Substantia nigra (tissue), 51 donors: ENCODE measurements at places on chromosomes 4 and X.

DNA sequence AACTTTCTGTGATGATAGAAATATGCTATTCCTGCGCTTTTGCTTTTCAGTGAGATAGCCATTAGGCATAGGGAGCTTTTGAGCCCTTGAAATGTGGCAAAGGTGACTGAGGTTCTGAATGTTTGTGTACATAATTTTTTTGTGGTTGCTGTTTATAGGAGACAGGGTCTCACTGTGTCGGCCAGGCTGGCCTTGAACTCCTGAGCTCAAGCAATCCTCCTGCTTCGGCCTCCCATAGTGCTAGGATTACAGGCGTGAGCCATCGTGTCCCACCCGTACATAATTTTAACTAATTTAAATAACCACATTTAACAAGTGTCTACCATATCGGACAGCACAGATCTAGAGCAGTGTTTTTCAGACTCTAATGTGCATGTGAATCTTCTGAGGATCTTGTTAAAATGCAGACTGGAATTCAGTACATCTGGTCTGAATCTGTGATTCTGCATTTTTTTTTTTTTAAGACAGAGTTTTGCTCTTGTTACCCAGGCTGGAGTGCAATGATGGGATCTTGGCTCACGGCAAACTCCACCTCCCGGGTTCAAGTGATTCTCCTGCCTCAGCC is 45.3 kb downstream of the CASP6 start:
- DNase-seq = no peak

GRCh38 chr4:88698519-88698918 is 890 bp upstream of the NAP1L5 start:
- DNase-seq = no peak

DNA sequence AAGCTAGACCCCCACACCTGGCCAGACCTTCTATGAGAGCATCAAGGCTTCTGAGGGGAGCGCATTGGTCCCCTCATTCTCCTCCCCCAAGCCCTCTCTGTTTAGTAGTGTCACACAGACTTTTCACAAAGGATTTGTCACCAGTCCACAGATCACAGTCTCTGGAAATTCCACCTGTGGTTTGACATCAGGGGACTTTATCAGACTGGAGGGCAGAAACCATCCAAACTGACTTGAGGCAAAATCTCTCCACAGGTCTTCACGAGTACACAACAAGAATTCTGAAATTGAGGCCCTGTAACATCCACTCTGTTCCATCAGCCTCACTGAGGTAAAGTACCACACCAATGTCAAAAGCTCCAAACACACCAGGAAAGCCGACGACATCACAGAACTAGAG is 112.5 kb downstream of the SH3KBP1 start:
- DNase-seq = no peak

- no peak for DNase-seq
Measured at GRCh38 chrX:68868902-68869800, 40.3 kb downstream of the EFNB1 start.

DNA sequence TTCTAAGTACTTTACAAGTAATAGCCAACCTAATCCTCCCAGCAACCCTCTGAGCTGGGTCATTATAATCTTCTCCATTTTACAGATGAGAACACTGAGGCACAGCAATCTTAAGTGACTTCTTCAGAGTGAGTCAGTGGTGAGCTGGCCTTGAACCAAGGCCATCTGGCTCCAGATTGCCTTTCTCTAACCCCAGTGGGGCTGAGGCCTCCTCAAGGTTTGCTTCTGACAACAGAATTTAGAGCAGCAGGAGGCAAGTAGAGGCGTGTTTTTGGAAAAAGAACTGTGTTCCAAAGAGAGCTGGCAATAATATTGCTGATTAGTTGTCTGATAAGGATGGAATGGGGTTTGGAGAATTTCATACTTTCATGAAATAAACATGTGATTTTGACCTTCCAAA is 41.2 kb downstream of the PIR start:
- DNase-seq = no peak

GRCh38 chr4:41567186-41567585 is 29.2 kb downstream of the LIMCH1 start:
- no peak for DNase-seq

DNA sequence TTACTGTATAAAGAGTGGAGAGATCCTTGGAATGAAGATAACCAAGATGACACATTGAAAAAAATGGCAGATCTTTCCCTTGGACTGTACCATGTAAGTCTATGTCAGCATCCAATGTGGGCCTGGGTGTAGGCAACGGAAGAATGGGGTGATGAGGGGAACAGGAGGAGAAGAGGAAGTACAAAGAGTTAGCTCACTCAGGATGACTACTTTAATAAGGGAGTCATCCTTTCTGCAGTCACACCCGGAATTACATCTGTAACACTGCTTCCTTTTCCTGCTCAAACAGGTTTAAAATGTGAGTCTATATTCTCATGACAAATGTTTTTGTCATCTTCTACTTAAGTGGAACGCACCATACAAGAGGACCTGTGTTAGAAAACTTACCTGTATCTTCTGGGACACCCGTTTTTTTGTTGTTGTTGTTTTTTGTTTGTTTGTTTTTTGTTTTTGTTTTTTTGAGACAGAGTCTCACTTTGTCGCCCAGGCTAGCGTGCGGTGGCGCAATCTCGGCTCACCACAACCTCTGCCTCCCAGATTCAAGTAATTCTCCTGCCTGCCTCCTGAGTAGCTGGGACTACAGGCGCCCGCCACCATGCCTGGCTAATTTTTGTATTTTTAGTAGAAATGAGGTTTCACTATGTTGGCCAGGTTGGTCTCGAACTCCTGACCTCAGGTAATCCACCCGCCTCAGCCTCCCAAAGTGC is 18.0 kb downstream of the HPSE start:
- DNase-seq = no peak

GRCh38 chr4:37388681-37389365 is 144.3 kb downstream of the NWD2 start:
- no peak for DNase-seq
